ENCODE measurements at places on chromosomes 5 and 9.

- DNase-seq = no peak
These were observed 253.9 kb upstream of the MAP3K1 start for GRCh38 chr5:56561455-56561854.

GRCh38 chr9:38337706-38338264 is 54.7 kb upstream of the ALDH1B1 start:
- DNase-seq = no peak

DNA sequence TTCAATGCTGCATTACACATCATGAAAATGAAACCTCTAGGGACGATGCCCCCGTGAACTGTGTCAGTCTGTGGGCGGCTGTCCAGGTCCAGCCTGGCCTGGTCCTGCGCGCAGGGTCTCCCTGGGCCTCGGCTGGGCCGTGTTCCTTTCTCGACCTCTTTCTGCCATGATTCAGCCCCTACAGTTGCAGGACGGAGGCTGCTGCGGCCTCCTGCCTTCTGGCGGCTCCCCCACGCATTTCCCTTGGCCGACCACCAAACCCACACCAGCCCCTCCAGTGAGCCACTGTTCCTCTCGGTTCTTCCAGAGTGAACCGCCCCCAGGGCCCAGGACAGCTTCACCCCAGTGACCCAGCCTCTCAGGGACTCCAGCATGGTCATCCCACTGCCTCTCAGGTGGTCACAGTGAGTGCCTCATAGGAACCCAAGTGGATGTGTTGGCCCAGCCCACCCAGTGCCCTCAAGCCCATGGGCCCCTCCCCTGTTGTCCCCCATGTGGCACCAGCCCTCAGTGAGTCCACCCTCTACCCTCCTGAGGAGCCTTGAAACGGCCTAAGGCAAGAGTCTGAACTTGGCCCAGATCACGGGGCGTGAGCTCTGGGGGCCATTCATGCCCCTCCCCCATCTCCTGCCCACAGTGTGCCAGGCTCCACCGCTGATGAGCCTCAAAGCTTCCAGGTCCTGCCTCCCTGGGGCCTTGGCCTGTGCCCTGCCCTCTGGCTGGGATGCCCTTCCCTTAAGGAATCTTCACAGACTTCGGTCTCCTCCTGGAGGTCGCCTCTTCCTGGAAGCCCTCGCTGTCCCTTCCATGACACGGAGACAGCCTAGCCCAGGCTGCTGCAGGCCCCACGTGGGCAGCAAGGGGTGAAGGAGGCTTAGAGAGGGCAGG is 10.0 kb upstream of the CLIC3 start:
- DNase-seq = no peak

- no peak for DNase-seq
These were observed 19.8 kb upstream of the PIP5K1B start for GRCh38 chr9:68685213-68685612.

DNA sequence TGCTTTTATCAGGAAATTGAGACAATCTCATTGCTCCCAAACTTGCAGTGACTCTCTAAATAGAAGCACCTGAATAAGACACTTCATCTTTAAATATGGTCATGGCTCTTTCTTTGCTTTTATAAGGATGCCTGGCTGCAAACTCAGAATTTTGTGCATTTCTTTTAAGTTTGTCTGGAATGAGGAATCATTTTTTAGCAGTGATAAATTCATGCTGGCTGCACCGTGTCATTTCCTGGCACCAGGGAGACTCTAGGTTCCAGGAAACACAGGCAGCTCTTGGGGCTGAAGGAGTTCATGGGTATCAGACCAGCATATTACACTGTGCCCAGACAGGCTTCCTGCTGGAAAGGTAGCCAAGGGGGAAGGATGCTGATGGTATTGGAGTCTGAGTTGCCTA is 109.9 kb downstream of the NUDT12 start:
- no peak for DNase-seq

GRCh38 chr5:150510460-150511263 is 2.7 kb downstream of the NDST1 start:
- no peak for DNase-seq

DNA sequence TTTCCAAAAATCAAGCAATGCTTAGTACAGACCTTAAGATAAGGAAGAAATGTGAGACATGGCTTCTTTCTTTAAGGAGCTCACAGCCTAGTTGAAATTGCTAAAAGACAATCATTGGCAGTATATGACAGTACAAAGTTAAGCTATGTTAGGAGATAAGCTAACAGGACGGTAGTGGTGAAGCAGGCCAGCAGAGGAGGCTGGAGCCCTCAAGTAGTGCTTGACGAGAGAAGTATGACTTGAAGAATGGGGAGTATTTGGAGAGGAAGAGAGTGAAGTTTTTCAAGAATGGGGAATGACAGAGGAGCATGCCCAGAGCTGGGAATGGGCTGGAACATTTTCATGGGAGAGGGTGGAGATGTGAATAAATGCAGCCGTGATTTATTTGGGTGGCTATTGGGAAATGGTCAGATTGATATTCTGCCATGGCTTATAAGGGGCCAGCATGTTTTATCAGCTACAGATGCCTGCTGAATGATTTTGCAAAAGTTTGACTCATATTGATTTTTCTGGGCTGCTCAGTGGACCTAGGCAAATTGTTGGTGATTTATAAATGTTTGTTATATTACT is 43.7 kb downstream of the LURAP1L start:
- no peak for DNase-seq

DNA sequence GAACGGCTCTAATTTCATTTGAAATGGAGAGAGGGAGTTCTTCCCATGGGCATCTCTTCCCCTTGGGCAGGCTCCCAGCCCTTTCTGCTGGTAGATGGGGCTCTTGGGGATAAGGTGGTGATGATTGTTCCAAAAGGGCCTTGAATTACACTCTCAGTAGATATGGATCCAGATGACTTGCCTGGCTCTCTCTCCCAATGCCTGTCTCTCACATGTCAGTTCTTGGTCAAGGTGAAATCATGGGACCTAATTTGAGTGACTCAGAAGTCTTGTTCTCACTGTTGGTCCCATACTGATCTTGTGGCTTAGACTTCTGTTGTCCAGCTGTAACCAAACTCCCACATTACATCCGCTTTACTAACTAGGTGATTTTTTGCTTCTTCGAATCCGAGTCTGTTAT is 317.0 kb upstream of the RFX3 start:
- DNase-seq = no peak

GRCh38 chr5:168916266-168916665 is 337.1 kb upstream of the PANK3 start:
- DNase-seq = no peak

- DNase-seq = no peak
These were observed 59.3 kb downstream of the DIAPH1 start for GRCh38 chr5:141559461-141559860.

DNA sequence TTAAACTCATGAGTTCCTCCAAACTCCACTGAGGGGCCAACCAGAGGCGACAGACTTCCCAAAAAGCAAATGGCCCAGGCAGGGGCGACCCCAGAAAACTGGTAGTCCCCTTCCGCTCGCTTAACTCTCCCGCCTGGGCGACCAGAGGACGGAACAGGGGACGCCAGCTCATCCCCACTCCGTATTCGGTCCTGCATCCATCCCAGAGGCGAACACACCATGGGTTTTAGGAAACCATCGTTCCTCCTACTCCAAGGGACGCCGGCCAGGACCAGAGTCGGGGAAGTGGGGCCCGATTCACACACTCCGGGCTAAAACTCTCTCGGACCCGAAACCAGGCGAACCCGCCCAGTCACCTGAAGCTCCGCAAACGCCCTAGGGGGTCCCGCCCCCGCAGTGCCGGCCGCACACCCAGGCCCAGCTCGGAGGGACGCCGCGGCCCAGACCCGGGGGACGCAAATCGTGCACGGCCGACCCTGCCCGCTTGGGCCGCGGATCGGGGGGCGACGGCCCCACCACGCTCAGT is 478 bp downstream of the TEX10 start:
- peak; percentile 18 for DNase-seq

DNA sequence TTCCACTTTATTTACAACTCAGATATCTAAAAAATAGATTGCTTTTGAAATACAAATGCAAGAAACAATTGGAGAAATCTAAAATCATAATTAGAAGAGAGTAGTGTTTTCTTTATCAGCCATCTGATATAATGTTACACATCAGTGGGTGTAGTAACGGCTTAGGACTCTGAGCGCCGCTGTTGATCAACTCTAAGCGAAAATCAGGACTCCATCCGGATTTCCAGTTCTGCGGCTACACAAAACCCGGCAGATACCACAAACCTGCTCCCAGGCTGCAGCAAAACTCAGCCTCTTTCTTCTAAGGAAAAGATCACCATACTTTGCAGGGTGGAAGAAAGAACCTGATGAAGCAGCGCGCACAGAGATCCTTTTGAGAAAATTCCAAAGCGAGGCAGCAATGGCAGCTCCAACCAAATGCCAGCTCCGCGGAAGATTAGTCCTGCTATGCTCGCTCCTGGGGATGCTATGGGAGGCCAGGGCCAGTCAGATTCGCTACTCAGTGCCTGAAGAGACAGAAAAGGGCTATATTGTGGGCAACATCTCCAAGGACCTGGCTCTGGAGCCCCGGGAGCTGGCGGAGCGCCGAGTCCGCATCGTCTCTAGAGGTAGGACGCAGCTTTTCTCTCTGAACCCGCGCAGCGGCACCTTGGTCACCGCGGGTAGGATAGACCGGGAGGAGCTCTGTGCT is at the start of gene PCDHGA9:
Gene PCDHGA9 (plus strand): TSS at position 226 of the 691 bp plus-strand sequence. CDS start 175 bp downstream, at position 401.
- DNase-seq = no peak

- no peak for DNase-seq
These were observed 156.2 kb downstream of the RGS3 start for GRCh38 chr9:113619491-113620376.

- DNase-seq = no peak
These were observed 261.1 kb upstream of the DAPK1 start for GRCh38 chr9:87236546-87236945.

GRCh38 chr5:127040796-127041520 is 10.6 kb upstream of the MARCHF3 start:
- DNase-seq = no peak

DNA sequence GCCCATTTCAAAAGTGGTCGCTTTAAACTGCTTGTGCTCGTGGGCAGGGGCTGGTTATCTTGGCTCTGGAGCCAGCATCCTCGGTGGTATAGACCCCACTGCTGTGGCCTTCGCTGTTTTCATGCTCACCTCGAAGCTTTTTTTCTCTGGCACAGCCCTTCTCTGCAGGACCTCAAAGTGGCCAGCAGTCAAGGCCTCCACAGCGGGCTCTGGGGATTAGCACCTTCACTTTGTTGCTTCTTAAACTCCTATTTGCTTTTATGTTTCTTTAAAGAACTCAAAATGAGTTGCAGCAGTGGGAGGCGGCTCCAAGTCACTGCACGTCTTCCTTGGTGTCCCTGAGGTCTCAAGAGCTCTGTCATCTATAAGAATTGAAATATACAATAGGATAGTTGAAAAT is 165.1 kb downstream of the CACNA1B start:
- no peak for DNase-seq

DNA sequence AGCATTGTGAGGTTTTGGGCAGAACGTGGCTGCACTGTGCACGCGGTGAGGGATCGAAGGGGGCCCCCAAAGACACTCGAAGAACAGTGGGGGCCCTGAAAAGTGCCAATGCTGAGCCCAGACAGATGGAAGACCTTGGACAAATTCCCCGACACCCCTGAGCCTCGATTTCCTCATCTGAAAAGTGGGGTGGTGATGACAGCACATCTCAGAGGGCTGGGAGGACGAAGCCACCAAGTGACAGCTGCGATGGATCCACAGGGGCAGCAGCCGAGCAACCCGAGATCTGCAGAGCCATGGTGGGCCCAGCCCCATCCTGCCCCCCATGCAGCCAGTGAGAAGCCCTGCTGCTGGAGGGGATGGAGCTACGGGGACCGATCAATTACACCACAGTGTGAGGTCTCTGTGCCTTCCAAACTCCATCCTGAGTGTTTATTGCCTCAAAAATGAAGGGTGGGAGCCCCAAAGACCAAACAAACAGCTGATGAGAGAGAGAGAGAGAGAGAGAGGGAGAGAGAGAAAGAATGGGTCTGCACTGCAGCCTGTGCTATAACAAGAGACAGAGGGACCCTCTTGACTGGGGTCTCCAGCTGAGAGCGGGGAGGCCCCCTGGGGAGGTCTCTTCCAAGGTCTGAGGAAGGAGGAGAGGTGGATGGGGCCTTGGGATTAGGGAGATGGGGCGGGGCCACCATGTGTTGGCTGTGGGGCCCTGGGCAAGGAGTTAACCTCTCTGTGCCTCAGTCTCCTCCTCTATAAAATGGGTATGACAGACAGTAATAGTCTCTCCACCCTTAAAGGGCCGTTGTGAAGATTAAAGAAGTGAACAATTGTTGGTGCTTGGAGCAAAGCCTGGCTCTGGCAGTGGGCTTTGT is 134.4 kb upstream of the IER5L start:
- no peak for DNase-seq

DNA sequence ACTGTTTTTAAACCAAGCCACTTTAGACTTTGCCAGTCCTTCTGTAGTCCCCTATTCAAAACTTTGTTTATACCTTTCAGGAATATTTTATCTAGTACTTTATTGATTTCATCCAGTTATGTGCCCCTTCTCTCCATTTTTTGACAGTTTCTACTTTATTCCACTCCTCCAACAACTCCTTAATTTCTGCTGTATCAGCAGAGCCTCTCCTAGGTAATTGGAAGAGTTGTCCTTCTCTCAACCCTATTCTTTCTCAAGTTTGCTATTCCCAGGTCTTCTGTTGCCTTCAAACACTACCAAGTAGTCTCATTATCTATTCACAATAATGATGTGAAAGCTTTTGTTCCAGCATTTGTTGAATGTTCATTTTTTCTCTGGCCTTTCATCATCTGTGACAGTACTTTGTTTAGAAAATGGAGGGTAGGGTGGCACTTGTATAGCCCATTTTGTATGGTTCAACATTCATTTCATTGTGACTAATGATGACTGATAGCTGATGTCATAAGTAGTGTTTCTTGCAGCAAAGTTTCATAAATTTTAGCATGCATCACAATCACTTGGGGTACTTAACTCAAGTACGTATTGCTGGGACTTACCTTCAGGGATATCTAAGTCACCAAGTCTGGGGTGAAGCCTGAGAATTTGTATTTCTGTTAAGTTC is 204.4 kb upstream of the DMRT1 start:
- DNase-seq = no peak

DNA sequence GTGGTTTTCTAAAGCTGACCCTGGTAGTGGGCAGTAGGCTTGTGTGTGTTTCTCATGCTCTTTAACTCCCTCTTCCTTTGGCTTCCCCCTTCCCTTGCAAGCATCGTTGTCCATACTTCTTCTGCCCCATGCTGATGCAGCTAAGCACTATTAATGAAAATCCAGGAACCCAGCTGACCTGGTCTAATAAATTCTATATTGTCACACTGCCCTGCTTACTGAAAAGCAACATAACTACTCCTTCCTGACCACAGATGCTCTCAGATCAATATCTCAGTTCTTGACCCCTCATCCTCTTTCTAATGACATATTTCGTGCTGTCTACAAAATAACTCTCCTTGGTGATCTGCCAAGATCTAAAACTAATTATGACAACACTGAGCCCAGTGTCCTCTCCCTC is 405.5 kb downstream of the EFNA5 start:
- no peak for DNase-seq

GRCh38 chr9:117395151-117395650 is 19.7 kb downstream of the ASTN2 start:
- no peak for DNase-seq

- peak; percentile 69 for DNase-seq
These were observed 572 bp downstream of the NR4A3 start for GRCh38 chr9:99822109-99822805.

Data from neuronal stem cell (in vitro differentiated cells).